Vagina (tissue), 2 donors: ENCODE measurements at places on chromosomes 12 and 14.

DNA sequence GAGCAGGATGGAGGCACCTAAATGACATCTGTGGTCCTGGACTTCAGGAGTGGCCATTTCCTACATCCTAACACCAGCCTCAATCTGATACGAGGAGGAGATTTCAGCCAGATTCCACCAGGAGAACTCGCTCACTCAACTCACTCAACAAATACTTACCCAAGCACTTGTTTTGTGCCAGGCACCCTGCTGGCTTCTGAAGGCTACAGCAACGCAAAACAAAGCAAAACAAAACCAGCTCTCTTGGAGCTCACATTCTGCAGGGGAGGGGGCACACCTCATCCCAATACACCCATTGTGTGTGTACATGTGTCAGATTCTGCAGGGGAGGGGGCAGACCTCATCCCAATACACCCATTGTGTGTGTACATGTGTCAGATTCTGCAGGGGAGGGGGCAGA lies 144.8 kb downstream of the PIWIL1 start:
- DNase-seq, result no peak

DNA sequence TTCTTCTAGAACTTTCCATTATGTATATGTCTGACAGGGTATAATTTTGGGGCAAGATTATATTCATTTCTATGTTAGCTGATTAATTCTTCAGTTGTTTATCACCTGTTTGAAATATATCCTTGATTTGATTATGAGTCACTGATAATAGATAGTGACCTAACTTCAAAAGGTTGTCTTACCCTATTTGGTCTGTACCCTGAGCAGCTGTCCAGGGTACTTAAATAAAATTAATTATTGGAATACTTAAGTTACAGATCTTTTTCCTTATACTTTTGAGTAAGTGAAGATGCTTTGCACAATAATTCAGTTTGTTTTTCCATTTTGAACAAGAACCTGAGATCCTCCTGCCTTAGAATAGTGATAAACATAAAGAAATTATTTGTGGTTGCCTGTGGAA lies 13.2 kb upstream of the NPAS3 start:
- no peak for DNase-seq

GRCh38 chr14:38004610-38004879 lies 203.2 kb upstream of the SSTR1 start:
- no peak for DNase-seq

DNA sequence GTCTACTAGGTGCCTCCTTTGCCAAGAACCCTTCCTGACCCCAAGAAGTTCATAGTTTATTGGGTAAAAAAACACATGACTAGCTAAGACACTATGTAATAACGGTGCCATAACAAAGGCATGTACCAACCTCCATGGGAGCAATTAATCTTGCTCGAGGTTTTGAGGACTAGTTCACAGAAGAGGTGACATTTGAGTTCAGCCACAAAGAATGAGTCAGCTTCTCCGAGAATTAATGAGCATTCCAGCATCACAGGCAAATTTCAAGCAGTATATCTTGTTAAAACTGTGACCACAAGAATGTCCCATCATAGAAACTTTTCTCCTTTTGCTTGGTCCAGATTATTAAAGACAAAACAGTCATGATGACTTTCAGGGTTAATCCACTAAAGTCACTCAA lies 113.0 kb upstream of the RAP1B start:
- no peak for DNase-seq

DNA sequence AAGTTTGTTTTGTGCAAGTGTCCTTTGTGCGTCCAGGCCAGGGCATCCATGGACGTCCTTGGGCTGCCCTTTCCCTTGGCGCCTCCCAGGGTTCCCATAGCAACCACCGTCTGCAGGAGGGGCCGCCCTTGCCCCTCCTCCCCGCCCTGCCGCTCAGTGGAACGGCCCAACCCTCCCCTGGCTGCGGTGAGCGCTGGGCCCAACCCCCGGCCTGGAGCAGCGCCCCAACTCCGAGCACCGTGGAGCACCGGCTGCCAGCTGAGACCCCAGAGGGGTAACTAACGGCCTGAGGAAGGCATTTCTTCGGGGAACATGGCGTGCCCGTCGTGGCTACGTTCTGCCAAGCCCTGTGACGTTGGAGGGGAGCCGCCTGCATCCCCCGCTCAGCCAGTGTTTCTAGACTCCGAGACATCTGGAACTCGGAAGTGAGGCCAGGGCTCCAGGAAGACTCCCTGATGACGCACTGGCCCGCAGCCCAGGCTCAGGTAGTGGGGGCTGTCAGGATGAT lies 5.3 kb upstream of the ACACB start:
- no peak for DNase-seq

- DNase-seq, result no peak
Observed at GRCh38 chr12:28027328-28027727, 54.8 kb upstream of the PTHLH start.

DNA sequence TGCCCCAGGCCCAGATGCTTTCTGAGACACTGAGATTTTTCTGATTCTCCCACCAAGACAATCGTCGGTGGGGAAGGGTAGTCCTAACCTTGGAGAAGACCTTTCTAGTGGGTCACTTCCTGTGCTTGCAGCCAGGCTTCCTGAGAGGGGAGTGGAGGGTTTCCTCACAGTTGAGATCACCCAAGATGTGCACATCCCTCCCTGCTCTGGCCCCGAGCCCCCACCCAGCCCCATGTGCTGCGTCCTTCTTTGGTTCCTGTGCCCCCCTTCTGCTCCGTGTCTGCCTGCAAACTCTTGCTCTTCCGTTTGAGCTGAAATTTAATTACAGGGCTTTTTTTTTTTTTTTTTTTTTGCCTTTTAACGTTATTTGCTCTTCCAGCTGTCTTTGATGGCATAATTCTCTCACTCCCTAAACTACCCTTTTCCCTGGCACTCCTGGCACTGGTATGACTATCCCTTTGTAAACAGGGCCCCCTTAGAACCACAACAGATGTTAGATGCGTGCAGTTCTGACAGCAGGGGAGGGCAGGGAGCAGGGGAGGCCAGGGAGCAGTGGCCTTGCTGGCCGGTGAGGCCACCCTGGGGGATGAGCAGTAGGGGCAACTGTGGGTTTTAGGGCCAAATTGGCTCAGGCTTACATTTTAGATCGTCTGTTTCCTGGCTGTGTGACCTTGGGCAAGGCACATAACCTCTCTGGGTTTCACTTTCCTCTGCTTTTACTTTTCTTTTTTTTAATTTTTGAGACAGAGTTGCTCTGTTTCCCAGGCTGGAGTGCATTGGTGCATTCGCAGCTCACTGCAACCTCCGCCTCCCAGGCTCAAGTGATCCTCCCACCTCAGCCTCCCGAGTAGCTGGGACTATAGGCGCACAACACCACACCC lies 144.5 kb downstream of the PHETA1 start:
- DNase-seq, result no peak

DNA sequence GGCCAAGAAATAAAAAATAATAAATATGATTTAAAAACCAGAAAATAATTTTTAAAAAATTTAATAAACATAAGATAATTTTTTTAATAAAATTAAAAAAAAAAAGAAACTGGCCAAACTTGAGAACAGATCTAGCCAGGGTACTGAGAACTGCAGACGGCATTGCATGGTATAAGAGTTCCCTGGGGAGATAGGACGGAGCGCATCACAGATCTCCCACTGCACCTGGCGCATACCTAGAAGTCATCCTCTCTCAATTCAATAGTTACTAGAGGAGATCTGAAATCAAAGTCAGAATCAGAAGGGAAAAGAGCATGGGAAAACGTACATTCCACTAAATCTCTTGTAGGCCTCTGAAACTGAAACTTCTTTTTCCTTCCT lies 58.9 kb upstream of the BCL2L14 start:
- no peak for DNase-seq

- no peak for DNase-seq
Observed at GRCh38 chr14:24409956-24410355, 11.2 kb downstream of the NYNRIN start.

DNA sequence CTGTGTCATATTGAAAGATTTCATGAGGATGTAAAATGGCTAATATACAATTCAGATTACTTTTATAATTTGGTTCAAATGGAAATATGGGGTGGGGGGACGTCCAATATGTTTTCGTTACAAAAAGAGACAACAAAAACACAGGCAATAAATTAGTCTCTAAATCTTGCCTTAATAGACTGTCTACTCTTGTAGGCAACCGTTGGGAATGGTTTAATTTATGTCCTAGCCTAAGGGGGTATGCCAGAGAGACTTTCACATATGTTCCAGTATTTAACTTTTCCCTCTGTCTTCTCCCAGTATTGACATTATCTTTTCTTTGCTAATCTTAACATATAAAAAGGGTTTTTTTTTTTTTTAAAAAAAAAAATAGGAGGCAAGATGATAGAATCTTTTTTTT lies 41.5 kb upstream of the LIN7A start:
- no peak for DNase-seq

DNA sequence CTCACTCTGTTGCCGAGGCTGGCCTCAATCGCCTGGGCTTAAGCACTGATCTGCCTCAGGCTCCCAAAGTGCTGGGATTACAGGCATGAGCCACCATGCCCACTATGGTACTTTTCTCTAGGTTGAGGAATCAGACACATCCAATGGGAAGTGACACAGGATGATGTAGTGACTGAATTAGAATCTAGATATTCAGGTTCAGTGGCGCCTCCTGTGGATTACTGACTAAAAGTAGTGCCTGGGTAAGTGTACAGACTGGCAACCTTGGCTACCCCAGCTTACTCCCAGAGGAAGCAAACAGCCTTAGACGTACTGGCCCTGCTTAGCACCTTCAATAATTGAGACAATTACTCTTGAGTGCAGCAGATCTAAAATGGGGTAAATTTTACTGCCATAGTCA lies 22.8 kb downstream of the GALNT8 start:
- DNase-seq, result no peak

DNA sequence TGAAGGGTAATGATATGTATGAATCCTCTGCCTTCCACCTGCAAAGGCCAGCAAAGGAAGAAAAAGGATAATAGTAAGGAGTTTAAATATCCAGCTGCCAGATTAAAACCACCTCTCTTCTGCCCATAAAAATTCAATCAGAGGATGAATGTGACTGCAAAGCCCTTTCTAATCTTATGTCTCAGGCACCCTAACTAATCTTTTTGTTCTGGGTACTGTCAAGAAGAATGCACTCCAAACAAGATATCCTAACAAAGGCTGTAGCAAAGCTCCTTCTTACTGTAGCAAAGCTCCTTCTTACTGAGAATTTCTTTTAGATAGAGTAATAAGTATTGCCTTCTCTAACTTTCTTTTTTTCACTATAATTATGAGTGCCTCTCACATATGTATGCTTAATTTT lies 91.8 kb downstream of the ST8SIA1 start:
- no peak for DNase-seq

DNA sequence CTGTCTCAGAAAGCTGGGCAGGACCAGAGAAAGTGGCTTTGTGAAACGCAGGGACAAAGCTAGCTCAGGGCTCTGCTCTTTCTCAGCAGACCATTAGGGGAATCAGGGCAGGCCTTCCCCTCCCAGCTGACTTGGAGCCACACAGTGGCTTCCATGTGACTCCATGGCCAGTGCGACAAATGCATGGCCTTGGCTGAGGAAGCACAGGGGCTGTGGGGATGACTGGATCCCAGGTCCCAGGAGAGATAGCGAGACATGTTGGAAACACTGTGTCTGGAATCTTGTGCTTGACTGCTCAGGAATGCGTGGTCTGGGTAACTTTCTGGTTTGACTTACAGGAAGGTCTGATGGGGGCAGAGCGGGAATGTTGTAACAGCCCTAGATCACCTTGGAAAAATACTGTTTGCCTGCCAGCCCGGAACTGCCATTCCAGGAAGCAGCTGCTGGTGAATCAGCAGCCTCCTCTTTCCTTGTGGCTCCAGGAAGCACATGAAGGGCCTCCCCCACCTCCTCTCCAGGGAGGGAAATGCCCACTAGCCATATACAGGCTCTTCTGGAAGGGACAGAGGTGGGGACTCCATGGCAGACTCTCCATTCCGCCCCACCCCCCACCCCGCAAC lies 133.5 kb upstream of the HIF1A start:
- peak; percentile 96 for DNase-seq

DNA sequence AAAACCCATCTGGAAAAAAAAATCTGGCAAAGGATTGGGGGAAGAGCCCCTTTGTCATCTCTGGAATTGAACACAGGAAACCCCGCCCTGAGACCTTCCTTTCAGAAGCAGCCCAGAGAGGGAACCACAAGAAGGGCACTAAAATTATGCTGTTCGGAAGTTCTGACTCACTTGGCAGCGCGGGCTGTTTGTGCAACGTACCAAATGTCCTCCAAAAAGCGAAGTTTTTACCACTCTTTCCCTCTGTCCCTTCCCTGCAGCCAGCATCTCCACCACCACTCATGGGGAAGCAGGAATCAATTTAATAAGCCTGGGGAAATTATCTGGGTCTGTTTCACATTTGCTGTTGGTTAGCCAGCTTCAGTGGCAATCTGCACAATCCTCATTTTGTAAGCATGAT lies 3.2 kb upstream of the SYNE3 start:
- DNase-seq, result peak; percentile 95

GRCh38 chr12:15682826-15683225 lies 106.4 kb downstream of the EPS8 start:
- DNase-seq, result no peak

GRCh38 chr14:83041224-83041623 lies 1507.6 kb upstream of the SEL1L start:
- no peak for DNase-seq

- DNase-seq, result no peak
Observed at GRCh38 chr12:120997448-120997847, 18.8 kb downstream of the C12orf43 start.

DNA sequence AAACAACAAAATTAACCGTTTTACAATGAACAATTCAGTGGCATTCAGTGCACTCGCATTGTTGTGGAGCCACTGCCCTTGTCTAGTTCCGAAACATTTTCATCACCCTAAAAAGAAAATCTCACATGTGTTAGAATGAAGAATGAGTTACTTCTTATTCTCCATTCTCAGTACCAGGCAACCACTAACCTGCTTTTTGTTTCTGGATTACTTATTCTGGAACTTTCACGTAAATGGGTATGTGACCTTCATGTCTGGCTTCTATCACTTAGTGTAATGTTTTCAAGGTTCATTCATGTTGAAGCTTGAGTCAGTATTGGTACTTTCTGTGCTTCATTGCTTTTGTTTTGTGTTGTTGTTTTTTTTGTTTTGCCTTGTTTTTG lies 15.6 kb downstream of the RCOR1 start:
- DNase-seq, result no peak

DNA sequence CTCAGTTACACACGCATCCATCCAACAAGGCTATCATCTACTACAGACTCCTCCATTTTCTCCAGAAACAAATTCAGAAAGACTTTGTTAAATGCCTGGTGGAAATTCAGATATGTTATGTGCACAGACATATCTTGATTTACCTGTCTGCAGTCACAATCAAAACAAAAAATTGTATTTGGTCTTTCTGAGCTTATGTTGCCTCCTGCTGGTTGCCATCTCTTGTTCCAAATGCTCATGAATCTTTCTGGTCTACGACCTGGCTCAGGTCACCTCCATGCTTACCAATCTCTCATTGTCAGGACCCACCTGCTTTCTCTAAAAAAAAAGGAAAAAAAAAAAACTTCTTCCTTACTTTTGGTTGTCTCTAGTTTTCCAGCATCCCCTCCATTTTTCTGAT lies 169.2 kb upstream of the PLXNC1 start:
- no peak for DNase-seq

GRCh38 chr12:42932936-42933335 lies 343.4 kb upstream of the PRICKLE1 start:
- DNase-seq, result no peak

GRCh38 chr14:20866194-20866593 lies 25.0 kb upstream of the RNASE3 start:
- no peak for DNase-seq
